ENCODE measurements at places on chromosomes 4 and X. TPM values are rescaled to one million over a fixed set of nuclear protein-coding genes. Genes with fewer than 3 reads are reported as not detected.

Gene BTK
- 3.0 TPM for total RNA-seq

DNA sequence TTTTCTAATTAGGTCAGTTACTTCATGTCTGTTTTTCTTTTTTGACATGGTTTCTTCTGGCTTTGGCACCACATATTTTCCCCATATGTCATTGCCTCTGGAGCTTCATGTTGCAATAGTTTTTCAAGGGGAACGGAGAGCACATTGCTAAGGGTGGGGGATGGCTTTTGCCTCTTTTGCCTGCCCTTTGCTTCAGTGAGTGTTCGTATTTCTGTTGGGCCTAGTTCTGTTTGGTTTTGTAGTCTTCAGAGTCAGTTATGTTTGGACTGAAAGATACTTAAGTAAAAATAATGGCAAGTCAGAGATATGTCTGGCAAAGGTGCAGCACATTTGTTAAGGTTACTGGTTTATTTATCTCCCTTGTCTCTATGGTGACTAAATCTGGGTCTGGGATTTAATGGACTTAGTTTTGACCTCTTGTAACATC, 29.1 kb downstream of the FHL1 start:
- no peaks in the 10 kb centered on the region for H3K36me3 ChIP-seq
- H3K4me1 ChIP-seq: no peaks in the 10 kb centered on the region
- H3K27me3 ChIP-seq: no peaks in the 10 kb centered on the region
- no peak for DNase-seq
- no peak overlapping the region for H3K4me3 ChIP-seq

Gene ATOH1
- total RNA-seq: 34.4 TPM

DNA sequence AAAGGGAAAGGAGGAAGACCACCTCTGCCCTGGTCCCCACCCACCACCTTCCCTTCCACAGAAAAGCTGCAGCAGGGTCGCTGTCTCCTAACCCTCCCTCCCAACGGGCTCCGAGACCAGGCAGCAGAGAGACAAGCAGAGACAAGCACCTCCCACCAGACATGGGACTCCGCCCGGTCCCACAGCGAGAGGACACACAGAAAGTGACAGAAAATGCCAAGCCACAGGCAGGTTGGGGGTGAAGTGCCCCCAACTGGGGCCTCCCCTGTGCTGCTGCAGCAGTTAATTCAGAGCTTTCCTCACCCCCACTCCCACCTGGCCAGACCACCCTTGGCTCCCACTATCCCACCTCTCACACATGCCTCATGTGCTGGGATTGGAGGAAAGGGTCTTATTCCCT, 64.4 kb upstream of the AFAP1 start:
- no peak overlapping the region for H3K4me3 ChIP-seq
- no peak overlapping the region for H3K27ac ChIP-seq
- no peaks in the 10 kb centered on the region for H3K27me3 ChIP-seq
- H3K36me3 ChIP-seq: no peaks in the 10 kb centered on the region
- no peak for DNase-seq

DNA sequence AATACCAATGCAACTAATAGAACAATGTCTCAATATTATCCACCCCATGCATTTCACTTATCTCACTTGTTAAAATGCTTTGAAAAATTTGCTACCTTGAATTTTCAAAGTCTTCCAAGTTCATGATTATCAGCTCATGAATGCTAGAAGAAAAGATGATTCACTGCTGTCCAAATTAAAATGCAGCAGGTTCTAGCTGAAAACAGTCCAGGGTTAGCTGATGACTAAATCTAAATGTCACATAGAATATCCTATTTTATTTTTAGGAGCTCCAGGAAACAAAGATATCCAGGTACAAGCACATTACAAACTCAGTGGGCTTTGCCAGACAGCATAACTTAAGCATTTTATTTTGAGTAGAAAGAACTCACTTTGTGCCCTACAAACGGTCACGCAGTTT, 38.0 kb upstream of the SPARCL1 start:
- no peaks in the 10 kb centered on the region for H3K27me3 ChIP-seq
- no peak for DNase-seq
- no peak overlapping the region for H3K4me3 ChIP-seq
- no peaks in the 10 kb centered on the region for H3K4me1 ChIP-seq
- no peak overlapping the region for H3K27ac ChIP-seq
- H3K36me3 ChIP-seq: no peaks in the 10 kb centered on the region

GRCh38 chr4:153083447-153083947, 120.7 kb upstream of the TRIM2 start:
- no peak overlapping the region for H3K4me3 ChIP-seq
- no peaks in the 10 kb centered on the region for H3K4me1 ChIP-seq

Gene SAGE1
- total RNA-seq: 0.07 TPM

GRCh38 chr4:8502371-8502770, 61.8 kb downstream of the TRMT44 start:
- no peak overlapping the region for H3K4me3 ChIP-seq
- H3K27me3 ChIP-seq: no peaks in the 10 kb centered on the region
- no peak for DNase-seq
- H3K36me3 ChIP-seq: no peaks in the 10 kb centered on the region
- no peaks in the 10 kb centered on the region for H3K4me1 ChIP-seq

Gene DHX15
- 149 TPM for total RNA-seq

- no peak overlapping the region for H3K4me3 ChIP-seq
- no peaks in the 10 kb centered on the region for H3K4me1 ChIP-seq
- no peaks in the 10 kb centered on the region for H3K27me3 ChIP-seq
- DNase-seq: no peak
These were observed 10.5 kb downstream of the TLR7 start for GRCh38 chrX:12877386-12877785.

DNA sequence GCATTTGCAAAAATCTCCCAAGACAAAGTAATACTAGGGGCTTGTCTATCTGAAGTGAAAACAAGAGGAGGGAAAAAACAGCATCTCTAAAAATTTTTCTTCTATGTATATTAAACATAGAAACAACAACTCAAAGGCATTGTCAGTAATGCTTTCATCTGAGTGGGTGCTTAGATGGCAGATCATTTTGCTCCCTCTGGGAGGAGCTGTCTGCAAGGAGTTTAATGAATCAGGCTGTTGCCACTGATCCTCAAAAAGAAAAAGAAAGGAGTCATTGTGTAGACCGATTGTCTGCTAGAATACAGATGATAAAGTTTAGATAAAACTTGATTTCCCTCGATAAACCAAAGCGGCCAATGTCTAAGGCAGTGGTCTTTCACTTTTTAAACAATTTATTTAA, 49.7 kb upstream of the KLHL8 start:
- no peak overlapping the region for H3K4me3 ChIP-seq
- H3K27ac ChIP-seq: no peak overlapping the region
- no peaks in the 10 kb centered on the region for H3K27me3 ChIP-seq

Gene TAF7L
- total RNA-seq: not detected

DNA sequence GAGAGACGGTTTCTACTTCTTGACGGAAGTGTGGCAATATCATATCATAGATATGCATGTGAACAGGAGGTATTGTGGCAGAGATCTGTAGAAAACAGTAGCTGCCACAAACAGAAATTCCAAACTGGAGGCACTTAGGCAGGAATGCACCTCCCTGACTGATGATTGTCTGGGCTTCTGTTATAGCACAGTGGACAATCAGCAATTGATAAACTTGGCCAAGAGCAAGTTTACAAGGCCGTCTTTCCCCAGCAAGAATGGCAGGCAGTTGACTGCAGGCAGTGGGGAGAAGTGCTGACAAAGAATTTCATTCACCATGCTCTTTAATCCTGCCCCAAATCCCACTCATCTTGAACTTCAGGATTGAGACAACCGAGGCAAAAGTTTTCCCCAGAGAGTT, 114.4 kb upstream of the STOX2 start:
- H3K27me3 ChIP-seq: no peaks in the 10 kb centered on the region
- no peak overlapping the region for H3K27ac ChIP-seq
- H3K4me3 ChIP-seq: no peak overlapping the region
- no peak for DNase-seq
- no peaks in the 10 kb centered on the region for H3K36me3 ChIP-seq

Gene ZFP42
- 0.12 TPM for total RNA-seq

DNA sequence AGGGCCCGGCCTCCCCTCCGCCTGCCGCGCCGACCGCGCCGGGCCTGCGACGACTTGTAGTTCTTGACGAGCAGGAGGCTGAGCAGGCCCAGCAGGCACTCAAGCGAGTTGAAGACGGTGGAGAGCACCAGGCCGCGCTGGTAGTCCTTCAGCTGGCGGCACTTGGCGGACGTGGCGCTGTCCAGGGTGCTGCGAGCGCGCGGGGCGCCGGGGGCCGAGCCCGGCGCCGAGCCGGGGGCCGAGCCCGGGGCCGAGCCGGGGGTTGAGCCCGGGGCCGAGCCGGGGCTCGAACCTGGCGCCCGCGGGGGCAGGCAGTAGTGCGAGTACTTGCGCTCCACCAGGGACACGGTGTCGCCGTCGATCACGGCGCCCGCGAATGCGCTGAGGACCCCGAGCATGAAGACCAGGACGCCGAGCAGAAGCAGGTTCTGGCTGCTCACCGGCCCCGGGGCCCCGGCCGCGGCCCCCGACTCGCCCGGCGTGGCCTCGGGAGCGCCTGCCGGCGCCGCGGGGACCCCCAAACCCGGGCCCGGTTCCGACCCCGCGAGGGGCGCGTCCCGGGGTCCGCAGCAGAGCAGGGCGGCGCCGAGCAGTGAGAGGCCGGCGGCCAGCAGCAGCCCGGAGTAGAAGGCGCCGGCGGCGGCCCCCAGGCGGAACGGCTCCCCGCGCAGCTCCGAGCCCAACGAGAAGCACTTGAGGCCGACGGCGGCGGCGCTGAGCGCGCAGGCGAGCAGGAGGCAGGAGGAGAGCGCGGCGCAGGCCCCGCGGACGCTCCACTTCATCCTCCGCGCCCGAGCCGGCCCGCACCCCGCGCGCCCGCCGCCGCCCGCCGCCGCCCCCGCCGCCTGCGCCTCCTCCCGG, 584 bp downstream of the TMEM271 start:
- no peaks in the 10 kb centered on the region for H3K36me3 ChIP-seq
- no peak overlapping the region for H3K4me3 ChIP-seq
- DNase-seq: no peak
- no peak overlapping the region for H3K27ac ChIP-seq
- H3K27me3 ChIP-seq: peaks cover 42% of the 10 kb centered on the region

- no peaks in the 10 kb centered on the region for H3K4me1 ChIP-seq
- H3K4me3 ChIP-seq: no peak overlapping the region
- DNase-seq: peak; percentile 64
- no peak overlapping the region for H3K27ac ChIP-seq
- no peaks in the 10 kb centered on the region for H3K27me3 ChIP-seq
- no peaks in the 10 kb centered on the region for H3K36me3 ChIP-seq
These were observed 440.9 kb downstream of the MID1IP1 start for GRCh38 chrX:39242187-39242586.

DNA sequence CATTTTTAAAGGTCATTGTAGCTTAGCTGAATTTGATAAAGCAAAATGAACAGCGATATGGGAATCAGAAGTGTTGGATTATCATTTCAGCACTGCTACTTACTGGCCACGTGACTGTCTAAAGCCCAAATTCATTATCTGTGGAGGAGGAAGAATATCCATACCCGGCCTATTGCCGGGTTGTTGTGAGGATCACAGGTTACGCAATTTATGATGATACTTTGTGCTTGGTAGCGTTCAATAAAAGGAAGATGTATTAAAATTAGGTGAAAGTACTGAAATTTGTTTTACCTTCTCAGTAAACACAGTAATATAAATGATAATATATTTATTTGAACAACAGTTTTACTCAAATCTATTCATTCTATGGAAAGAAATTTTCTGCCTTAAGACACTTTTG, 1540.2 kb downstream of the ADGRL3 start:
- no peaks in the 10 kb centered on the region for H3K36me3 ChIP-seq
- DNase-seq: no peak
- no peak overlapping the region for H3K27ac ChIP-seq
- no peak overlapping the region for H3K4me3 ChIP-seq
- H3K4me1 ChIP-seq: no peaks in the 10 kb centered on the region

- no peak overlapping the region for H3K27ac ChIP-seq
- H3K4me1 ChIP-seq: no peaks in the 10 kb centered on the region
- H3K27me3 ChIP-seq: no peaks in the 10 kb centered on the region
- H3K36me3 ChIP-seq: no peaks in the 10 kb centered on the region
- no peak overlapping the region for H3K4me3 ChIP-seq
These were observed 2.2 kb downstream of the UGT2B7 start for GRCh38 chr4:69098470-69098869.

DNA sequence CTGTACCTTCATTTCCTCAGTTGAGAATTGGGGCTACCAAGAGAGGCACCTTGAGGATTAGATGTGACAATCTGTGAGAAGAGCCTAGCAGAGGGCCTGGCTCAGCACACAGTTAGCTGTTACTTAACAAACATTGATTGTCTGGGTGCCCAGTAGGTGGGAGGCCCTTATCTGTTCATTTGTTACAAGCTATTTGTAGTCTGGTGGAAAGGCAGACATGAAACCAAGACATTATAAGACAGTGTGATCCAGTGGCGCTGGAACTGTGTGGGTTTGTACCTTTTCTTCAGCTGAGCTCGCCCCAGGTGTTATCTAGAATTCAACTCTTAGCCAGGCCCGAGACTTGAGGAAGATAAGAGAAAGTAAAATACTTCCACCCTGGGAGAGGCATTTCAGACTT, 16.9 kb downstream of the AKAP4 start:
- no peaks in the 10 kb centered on the region for H3K36me3 ChIP-seq
- no peak overlapping the region for H3K27ac ChIP-seq
- no peak overlapping the region for H3K4me3 ChIP-seq
- DNase-seq: no peak
- peaks cover 3% of the 10 kb centered on the region for H3K27me3 ChIP-seq

DNA sequence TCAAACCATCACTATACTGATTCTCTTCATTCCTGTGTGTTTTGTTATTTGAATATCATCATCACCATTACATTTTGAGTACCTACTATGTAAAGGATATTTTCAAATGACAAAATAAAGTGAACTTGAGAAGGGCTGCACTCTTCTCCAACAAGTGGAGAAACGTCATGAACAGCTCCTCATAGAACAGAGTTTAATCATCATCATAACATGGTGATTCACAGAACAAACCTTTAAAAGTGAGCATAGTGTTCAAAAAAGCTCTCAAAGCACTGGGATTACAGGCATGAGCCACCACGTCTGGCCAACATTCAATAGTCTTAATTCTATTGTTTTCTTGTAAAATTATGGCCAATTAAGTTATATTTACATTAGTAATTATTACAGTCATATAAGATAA, 993.9 kb downstream of the PDHA2 start:
- no peaks in the 10 kb centered on the region for H3K36me3 ChIP-seq
- no peak for DNase-seq
- no peaks in the 10 kb centered on the region for H3K27me3 ChIP-seq

GRCh38 chr4:76525751-76526150, 90.7 kb downstream of the SHROOM3 start:
- no peak overlapping the region for H3K4me3 ChIP-seq
- H3K4me1 ChIP-seq: peaks cover 5% of the 10 kb centered on the region
- H3K27me3 ChIP-seq: no peaks in the 10 kb centered on the region
- H3K36me3 ChIP-seq: no peaks in the 10 kb centered on the region
- H3K27ac ChIP-seq: no peak overlapping the region

GRCh38 chr4:151745481-151746231, 15.2 kb downstream of the GATB start:
- H3K36me3 ChIP-seq: no peaks in the 10 kb centered on the region
- no peak for DNase-seq
- H3K4me1 ChIP-seq: no peaks in the 10 kb centered on the region

DNA sequence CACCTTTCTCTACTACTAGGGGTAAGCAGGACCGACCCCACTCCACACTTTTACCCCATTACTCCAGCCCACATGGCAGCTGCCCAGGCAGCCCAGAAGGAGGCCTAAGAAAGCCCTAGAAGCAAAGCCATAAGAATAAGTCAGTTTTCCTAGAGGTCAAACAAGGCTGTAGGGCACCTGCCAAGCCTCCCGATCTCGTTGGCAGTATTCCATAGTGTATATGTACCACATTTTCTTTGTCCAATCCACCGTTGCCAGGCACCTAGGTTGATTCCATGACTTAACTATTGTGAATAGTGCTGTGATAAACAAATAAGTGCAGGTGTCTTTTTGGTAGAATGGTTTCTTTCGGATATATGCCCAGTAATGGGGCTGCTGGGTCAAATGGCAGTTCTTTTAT, 54.2 kb downstream of the RHOXF2B start:
- no peak overlapping the region for H3K27ac ChIP-seq
- no peak for DNase-seq
- H3K4me3 ChIP-seq: no peak overlapping the region
- H3K4me1 ChIP-seq: no peaks in the 10 kb centered on the region
- no peaks in the 10 kb centered on the region for H3K36me3 ChIP-seq
